SK-MEL-5 (cell line): ENCODE measurements at places on chromosomes 7 and 10.

DNA sequence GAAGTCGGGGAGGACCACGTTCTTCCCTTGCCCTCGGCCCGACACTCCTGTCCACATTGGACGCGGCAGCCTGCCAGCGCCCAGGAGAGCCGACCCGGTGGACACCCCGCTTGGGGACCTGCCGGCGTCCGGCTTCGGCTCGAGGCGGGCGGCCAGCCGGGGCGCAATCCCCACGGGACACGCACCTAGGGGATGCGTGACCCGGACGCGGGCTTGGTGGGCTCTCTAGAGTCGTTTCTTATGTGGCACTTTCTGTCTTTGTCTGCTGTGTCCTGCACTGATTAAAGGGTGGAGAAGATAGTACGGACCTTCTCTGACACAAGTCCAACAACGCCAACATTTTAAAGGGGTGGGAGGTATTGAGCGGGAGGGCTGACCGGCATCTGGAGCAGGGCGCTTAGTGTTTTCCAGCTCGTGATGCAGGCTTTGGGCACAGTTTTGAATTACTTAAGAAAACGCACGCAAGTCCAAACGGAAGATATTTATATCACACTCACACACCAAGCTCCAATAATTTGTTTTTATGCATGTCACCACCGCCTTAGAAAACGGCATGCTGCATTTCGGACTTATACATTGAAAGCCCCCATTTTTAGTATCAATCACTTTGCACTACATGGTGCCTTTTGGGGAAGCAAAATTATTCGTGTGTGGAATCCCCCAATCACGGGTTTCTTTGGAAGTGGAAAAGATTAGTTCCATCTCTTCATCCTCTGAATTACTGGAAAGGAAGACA is 3.9 kb upstream of the SPAG6 start:
- DNase-seq = peak; percentile 10

- no peak for DNase-seq
These were observed 145.7 kb downstream of the REEP3 start for GRCh38 chr10:63666836-63667383.

GRCh38 chr10:123622381-123622780 is 43.8 kb upstream of the GPR26 start:
- DNase-seq = no peak

- no peak for DNase-seq
These were observed 69.1 kb downstream of the C10orf120 start for GRCh38 chr10:122630526-122630925.

- no peak for DNase-seq
These were observed 49.9 kb downstream of the PTEN start for GRCh38 chr10:87913156-87913921.

DNA sequence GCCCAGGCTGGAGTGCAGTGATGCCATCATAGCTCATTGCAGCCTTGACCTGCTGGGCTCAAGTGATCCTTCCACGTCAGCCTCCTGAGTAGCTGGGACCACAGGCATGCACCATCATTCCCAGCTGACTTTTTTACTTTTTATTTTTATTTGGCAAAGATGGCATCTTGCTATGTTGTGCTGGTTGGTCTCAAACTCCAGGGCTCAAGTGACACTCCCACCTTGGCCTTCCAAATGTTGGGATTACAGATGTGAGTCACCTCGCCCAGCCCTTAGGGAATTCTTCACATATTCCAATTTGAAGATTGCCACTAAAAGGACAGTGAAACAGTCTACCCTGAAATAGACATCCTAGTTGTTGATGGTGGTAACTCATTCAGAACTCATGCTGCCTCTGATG is 27.7 kb downstream of the SUGCT start:
- no peak for DNase-seq

DNA sequence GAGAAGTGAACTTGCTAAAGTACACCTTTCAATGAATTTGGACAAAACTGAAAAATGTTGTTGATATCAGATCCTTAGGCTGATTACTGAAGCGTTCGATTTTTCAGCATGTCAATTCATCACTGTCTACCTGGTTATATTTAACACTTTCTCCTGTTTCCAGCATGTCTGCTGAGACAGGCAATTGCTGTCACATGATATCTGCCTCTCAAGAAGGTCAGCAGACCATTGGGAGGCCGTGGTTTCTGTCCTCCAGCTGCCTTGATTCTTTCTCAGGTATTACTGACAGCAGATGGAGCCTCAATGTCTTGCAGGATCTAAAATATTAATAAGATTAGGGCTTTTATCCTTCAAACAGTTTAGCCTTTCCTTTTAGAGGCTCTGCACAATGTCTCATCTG is 127.5 kb downstream of the SNX10 start:
- DNase-seq = no peak

GRCh38 chr7:30965372-30965771 is 1.6 kb downstream of the GHRHR start:
- DNase-seq = no peak

DNA sequence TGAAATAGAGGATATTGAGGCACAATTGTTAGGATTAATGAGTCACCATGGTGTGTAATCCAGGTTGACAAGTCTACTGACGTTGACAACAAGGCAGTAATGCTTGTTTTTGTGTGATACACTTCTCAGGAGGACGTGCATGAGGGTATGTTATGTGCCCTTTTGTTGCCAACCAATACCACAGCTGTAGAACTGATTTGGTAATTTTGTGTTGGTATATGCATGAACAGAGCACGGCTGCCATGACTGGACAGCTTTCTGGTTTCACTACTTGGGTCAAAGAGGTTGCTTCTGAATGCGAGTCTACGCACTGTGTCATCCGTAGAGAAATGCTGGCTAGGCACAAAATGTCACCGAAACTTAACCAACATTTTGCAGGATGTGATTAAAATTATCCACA is 32.9 kb downstream of the PHTF2 start:
- no peak for DNase-seq

DNA sequence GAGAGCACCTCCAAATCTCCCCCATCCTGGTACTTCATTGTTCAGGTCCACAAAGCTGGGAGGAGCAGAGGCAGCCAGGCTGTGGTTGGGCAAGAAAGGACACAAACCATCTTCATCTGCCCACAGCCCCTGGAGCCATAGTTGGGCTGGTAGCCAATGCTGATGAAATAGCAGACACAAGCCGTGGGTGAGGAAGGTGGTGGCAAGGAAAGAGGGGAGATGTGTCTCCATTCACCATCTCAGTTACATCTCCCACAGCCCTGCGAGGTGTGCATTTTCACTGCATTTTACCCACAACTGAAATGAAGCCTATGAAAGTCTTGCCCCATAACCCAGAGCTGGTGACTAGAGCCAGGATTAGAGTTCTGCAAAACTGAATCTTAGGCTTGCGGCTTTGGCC is 35.0 kb downstream of the PIK3AP1 start:
- DNase-seq = no peak

DNA sequence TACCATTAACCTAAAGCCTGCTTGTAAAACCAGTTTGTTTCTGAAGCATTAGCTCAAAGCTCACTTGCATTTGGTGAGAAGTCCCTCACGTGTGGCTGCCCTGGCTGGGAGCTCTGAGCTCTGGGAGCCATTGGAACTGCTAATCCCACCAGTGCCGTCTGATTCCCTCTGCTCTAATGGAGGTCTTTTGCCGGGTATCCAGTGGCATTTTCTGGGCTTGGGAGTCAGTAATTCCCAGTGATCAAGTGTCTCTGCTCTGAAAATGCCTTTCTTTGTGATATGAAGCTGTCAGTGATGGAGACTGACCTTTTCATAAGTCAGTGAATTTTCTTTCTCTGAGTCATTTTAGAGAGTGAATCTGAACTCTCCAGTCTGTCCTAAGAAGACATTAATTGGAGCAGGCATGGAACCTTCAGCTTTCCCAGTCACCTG is 36.9 kb upstream of the FAM20C start:
- DNase-seq = peak; percentile 15

- DNase-seq = no peak
These were observed 350.8 kb downstream of the PLXNA4 start for GRCh38 chr7:132225216-132226030.

GRCh38 chr10:31099094-31099493 is 67.4 kb upstream of the ZNF438 start:
- DNase-seq = no peak

- DNase-seq = no peak
These were observed 79.6 kb downstream of the LARP4B start for GRCh38 chr10:851901-852300.

GRCh38 chr10:27890971-27891370 is 107.9 kb downstream of the ODAD2 start:
- DNase-seq = no peak

- no peak for DNase-seq
These were observed 48.8 kb upstream of the SAMD8 start for GRCh38 chr10:75062506-75063299.

GRCh38 chr7:127598318-127598717 is 4.8 kb downstream of the FSCN3 start:
- peak; percentile 73 for DNase-seq

DNA sequence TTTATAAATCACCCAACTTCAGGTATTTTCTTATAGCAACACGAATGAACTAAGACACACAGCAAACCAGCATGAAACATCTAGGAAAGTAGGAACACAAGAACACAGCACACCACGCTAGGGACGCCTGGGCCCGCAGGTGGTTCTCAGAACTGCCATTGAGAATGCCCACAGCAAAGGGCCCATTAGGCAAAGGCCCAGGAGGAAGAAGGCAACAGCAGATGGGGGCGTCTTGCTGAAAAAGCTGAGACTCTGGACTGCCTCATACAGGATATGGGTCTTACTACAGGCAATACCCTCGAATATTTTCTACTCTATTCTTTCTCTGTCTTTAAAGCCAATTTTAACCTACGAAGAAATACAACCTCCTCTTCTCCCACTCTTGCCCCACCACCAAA is 77.3 kb downstream of the PARD3 start:
- DNase-seq = no peak

DNA sequence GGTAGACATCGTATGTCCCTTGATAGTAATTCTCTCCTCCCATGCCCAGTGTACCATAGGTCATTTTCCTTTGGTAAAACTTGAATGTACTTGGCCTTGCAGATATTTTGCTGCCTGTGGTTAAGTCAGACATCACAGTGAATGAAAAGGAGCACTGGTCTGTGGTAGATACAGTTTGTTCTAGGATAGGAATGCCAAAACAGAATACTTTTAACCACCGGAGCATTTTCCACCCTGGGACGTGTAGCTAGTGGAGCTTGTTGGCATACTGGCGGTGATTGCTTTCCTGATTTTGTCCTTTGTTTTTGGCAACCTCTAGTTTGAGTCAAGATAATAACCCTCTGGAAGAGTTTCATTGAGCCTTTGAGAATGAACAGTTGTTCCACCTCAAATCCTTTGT is 92.0 kb upstream of the BMPER start:
- DNase-seq = no peak

- no peak for DNase-seq
These were observed 438.3 kb downstream of the RPS24 start for GRCh38 chr10:78471723-78472550.

GRCh38 chr7:152674860-152675758 is 832 bp downstream of the XRCC2 start:
- DNase-seq = peak; percentile 44

DNA sequence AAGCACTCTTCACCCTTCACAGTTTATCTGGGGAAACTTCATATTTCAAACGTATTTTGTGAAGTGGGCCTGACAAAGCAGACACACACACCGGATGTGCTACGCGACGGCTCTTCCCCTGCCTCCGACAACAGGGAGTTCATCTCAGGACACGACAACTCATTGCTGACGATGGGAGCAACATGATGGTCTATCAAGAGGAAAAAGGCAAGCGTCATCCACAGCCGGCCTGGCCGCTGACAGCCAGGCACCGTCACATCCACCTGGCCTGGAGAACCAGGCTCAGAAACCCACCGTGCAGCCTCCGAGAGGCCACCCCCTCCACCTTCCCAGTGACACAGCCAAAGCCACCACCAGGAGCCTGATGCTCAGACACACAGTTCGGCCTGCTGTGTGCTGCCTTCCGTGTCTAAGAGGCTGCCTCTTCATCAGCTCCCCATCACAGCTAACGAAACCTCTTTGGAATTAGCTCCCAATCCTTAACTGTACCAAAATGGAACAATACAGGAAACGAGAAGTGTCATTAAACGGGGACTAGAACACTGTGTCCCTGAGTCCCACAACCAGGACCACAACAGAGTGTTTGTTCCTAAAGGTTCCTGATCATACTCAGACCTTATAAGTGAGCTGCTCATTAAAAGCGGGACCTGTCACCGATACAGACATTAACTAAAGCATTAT is 76.7 kb downstream of the SFMBT2 start:
- no peak for DNase-seq

DNA sequence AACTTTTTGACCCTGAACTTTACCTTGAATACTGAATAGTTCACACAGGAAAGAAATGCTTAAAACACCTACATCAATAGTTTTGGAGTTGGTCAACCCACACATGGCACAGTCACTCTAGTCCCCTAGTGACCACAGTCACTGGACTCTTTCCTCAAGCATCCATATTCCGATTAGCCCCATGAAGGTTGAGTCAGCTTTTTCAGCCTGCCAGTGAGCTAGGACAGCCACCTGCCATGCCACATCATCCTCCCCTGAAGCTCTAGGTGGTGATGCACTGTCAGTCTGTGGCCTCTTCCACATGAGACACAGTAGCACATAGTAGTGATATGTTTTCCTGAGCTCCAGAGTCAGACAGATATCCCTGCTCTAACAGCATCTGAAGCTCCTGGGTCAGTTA is 537.2 kb downstream of the XPNPEP1 start:
- DNase-seq = no peak

DNA sequence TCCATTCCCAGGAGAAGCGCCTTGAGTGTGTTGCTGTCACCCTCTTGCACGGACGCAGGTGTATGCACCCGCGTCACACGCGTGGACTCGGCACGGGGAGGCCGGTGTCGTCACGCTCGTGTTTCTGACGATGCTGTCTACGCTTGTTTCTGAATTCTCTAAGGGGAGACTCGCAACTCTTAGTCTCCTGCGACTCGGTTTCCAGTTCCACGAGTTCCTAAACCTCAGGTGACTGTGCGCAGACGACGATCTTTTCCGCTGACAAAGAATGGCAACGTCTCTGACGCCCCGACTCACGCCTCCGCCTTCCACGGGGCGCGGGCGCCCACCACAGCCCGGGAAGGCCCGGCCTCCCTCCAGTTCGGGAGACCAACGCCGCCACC is 579 bp downstream of the IDI1 start:
- DNase-seq = no peak

GRCh38 chr7:2099048-2099957 is 133.4 kb downstream of the MAD1L1 start:
- DNase-seq = no peak

DNA sequence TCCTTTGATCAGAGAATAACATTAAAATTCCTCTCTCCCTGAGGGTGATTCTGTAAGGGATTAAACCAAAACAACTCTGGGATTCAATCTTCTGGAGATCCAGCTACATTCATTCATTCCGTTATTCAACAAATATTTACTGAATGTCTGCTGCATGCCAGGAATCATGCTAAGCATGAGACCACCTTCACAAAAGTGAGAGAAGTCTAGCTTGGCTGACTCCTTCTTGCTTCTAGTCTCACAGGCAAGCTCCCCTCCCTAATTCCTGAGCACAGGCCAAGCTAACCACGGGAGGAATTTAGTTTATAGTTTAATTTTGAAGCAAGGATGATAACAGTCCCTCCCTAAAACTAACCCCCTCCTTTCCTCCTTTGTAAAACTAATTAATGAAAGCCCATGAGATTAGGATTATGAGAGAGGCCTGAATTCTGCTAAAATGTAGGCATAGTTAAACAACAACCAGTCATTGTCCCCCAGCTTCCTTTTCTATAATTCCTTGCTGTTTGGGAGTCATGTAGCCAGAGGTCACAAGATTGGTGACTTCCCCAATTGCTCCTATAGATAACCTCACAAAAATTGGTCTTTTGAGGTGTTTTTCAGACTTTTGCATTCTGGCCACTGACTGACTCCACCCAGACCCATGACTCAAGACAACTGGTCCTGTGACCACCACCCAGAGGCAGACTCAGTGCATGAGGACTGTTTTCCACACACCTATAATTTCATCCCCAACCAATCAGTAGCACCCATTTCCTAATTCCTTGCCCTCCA is 113.5 kb downstream of the ITGB8 start:
- peak; percentile 58 for DNase-seq
